ENCODE measurements at places on chromosomes 12 and 14.

DNA sequence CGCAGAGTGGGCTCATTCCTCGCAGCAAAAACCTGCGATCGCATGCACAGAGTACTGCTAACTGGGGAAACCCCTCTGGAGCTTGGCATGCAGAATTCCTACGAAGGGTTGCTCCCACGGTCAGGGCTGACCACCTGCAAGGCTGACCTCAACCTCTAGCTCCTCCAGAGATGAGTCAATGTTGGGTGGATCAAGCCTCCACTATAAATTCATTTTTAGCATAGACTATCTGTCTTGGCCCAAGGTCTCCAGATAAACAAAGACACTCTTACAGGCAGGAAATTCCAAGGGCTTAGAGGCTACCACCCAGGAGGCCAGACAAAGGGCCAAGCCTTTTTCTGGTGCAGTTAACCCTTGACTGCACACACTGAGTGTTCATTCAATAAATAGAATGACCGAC lies 296.5 kb downstream of the TMEM132D start:
- DNase-seq = no peak

DNA sequence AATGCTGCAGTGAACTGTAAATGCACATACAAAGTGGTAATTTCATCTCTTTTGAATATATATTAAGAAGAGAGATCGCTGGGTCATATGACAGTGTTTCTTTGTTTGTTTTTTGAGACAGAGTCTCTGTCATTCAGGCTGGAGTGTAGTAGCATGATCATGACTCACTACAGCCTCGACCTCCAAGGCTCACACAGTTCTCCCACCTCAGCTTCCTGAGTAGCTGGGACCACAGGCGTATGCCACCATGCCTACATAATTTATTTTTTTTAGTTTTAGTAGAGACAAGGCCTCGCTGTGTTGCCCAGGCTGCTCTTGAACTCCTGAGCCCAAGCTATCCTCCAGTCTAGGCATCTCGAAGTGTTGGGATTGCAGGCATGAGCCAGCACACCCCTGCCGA lies 62.4 kb upstream of the ACSS3 start:
- no peak for DNase-seq

DNA sequence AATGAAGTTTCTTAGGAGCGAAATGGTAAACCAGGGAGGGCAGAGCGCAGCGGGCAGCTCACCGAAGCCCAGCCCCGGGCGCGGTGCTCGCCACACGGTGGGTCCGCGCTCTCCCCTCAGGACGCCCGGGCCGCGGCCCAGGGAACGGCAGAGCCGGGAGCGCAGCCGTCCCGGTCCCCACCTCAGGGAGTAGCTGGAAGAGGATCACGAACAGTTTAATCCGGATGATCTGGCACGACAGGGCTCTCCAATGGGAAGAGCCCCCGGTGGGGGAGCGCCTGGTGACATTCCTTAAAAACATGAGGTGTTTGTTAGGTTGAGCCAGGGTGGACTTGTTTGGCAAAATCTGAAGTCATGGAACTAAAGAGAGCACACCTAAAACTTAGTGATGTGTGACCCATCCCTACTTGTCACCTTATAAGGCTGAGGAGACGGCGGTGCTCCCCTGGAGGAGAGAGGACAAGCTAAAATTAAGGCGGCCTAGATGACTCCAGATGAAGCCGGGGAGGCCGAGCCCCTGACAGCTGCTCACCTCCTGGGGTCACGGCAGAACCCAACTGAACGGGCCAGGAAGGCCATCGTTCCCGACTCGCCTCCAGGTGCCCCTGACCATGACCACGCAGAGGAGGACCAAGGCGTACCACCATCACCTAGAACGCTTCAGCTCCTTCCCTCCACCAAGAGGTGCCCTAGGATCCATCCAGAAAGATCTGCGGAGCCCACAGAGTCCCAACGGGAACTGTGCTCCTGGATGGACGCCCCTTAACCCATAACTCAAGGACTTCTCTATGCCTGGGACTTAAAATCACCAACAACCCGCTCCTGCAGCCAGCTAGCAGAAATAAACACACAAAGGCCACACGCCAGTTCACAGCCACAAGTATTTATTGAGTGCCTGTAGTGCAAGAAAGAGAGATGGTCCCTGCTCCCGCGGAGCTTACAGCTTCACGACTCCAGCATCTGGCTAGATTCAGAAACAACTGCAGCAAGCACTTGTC lies 866 bp upstream of the PITPNM2 start:
- no peak for DNase-seq

GRCh38 chr14:78143489-78144145 lies 26.6 kb upstream of the NRXN3 start:
- DNase-seq = no peak

DNA sequence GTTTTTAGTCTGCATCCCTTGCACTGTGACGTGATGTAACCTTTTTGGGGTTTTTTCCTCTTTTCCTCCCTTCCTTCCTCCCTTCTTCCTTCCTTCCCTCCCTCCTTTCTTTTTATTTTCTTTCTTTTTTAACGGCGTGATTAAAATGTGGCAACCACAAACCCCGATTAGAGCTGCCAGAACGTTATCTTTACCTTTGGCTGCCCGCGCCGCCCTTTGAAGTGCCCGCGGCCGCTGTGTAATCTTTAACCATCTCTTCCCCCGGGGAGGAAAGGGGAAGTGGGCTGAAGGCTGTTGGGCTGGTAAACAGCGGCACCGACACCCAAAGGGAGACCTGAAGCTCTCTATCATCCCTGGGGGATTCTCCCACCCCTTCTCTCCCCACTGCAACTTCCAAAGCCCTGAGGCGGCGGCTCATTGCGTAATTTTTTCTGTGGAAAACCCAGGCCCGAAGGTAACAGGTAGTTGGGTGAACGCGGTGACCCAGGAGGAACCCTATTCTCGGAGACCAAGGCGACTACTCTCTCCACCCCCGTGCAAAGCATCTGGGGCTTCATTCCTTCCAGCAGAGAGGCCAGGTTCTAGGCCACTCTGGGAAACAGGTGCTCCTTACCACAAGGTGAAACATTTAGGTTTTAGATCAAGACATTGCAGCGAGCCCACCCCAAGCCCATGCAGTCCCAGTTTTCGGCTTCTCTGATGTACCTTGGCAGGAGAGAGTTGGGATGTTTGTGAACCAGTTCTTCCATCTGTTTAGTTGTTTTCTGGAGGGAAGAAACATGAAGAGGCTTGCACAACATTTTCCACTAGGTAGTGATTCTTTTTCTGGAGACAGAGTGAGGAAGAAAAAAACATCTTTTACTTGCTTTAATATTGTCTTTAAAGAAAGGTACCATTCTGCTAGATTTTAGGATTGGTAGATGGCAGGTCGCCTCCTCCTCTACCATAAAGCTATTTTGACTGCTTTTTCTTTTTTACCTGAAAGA lies 1.5 kb downstream of the LGR5 start:
- DNase-seq = no peak

DNA sequence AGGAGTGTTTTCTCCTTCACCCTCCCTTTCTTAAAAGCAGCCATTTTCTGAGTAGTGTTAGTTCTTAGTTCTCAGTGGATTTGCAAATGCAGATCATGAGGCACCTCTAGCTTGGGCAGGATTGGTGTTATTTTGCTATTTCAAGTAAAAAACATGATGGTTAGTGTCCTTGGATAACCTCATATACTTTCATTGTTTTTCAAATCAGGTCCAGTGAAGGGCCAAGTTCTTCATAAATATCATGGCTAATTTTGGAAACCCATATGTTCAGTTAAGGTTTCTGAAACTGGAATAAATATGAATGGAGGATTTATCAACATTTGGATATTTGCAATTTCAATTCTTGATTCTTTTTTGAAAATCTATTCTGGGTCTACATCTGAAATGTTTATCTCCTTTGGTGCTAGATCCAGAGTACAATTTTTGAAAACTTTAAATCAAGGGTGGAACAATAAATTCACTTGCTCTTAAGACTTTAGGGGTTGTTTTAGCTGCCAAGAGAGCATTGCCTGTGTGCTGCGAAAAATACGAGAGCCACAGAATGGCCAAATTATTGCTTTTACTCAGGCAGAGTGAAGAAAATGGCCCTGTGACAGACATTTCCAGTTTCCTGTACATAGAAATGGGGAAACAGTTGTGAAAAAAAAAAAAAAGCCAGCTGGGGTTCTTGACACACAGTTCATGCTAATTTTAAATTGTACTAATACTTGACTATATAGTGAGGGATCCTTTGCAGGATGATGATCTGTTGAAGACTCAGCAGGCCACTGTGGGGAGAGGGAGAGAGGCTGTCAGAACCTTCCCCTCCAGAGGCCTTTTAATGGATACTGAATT lies 104.6 kb downstream of the BICD1 start:
- no peak for DNase-seq

DNA sequence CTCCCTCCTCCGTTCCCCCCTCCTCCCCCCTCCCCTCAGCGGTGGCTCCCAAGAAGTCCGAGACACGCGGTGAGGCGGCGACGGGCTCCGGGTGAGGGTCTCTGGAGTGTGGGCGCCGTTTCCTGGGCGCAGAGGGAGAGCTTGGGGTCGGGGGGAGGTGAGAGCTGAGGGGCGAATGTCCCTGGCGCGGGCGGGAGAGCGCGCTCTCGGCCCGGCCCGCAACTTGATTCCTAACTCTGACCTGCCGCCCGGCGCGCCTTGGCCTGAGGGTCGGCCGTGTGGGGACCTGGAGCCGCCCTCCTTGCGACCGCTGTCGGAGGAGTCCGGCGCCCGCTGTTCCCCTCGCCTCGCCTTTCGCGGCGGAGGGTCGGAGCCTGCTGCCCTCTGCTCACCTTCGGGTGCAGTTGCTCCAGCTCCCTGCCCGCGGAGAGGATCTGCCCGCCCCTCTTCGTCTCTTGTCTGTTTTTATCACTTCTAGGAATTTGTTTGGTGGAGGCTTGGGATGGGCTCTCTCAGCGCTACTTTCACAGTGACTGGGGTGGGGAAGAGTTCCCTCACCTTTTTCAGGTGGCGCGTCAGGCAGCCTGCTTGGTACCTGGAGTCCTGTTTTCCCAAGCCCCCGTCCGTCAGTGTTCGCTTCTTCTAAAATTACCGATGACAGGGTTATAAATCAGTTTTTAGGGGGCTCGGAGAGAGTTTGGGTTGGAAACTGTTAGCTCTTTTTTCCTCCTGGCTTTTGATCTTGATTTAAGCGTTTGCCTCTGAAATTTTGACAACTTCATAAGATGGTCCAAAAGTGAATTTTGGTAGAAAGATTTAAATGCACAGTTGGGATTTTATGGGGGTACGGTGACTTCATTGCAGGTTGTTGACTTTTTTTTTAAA lies 495 bp downstream of the ADIPOR2 start:
- no peak for DNase-seq

DNA sequence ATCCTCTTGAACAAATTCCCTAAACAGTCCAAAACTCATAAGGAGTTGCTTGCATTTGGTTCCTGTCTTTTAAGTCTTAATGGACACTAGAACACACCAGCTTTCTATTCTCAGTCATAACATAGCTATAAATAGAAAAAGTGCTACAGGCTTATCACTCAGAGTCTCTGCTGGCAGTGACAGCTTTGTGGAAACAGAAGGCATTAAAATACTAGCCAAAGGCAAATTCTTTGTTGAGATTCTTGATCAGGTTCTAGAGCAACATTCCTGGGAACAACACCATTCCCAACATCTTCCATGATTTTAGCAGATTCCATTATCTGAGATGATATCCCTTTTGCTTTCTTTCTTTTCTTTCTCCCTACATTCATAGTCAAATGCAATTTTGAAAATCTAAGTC lies 207.7 kb upstream of the PLEKHG7 start:
- no peak for DNase-seq

DNA sequence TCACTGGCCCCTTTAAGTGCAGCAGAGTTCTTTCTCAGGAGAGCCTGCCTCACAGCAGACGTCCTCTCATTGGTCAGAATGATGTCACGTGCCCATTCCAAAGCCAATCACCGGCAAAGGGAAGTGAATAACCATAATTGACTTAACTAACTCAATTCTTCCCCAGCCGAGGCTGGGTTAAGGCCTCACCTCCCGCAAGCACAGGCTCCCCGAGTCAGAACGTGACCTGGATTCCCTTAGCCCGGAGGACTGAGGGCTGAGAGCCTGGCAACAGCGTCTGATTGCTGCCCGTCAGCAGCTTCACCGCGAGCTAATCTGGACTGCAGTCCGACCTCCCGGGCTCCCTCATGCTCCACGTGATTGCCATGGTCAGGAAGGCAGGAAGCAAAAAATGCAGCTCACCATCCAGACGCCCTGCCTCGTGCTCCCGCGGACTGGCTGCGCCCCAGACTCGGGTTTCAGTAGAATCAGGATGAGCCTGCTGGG lies 92.1 kb upstream of the FZD10 start:
- no peak for DNase-seq

GRCh38 chr12:59859171-59859510 lies 263.3 kb downstream of the SLC16A7 start:
- no peak for DNase-seq

- DNase-seq = no peak
These were observed 180.9 kb downstream of the AEBP2 start for GRCh38 chr12:19620222-19620621.

GRCh38 chr12:52195065-52195730 lies 3.4 kb upstream of the KRT80 start:
- DNase-seq = no peak

DNA sequence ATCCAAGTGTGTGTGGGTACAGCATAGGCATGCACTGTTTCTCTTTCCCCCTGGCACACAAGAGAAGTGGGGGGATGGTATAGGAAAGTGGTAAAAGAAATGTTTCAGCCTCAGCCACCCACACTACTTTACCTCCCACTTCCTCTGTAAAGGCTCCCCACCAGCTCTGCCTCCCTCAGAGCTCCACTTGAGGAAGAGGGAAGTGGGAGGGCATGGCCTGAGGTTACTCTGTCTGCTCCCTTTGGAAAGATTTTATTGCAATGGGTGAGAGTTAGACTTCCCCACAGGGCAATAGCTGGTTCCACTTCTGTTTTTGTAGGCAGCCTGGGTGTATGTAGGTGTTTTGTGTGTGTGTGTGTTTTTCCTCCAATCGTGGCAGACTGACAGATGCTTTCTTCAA lies 145.3 kb downstream of the SSPN start:
- DNase-seq = no peak

DNA sequence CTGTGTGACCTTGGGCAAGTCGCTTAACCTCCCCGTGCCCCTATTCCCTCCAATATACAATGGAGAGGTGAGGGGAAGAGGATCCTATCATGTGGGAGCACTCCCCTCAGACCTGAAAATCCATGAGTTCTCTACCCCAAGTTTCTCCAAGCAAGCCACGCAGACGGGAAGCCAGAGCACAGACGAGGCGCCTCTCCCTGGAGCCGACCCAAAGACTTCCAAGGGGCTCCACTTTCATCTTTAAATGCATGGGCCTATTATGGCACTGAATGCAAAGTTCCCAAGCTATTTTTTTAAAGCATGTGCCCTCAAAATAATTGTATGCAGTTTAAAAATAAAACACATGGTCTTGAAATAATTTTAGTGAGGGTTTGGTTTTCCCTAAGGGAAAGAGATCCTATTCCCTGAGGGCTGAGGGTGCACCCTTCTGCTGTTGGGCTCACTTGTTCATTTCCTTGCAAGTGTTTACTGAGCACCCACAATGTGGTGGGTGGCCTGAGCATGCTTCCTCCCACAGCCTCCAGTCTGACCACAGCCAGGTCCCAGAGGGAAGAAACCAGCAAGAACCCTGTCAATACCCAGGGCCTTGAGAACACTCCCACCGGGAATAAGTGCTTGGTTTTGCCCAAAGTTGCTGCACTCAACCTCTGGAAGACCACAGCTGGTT lies 14.6 kb downstream of the CMKLR1 start:
- DNase-seq = no peak
